Right atrium auricular region (tissue), 2 donors: ENCODE measurements at places on chromosomes 7 and 10. TPM values are rescaled to one million over a fixed set of nuclear protein-coding genes. Genes with fewer than 3 reads are reported as not detected.

DNA sequence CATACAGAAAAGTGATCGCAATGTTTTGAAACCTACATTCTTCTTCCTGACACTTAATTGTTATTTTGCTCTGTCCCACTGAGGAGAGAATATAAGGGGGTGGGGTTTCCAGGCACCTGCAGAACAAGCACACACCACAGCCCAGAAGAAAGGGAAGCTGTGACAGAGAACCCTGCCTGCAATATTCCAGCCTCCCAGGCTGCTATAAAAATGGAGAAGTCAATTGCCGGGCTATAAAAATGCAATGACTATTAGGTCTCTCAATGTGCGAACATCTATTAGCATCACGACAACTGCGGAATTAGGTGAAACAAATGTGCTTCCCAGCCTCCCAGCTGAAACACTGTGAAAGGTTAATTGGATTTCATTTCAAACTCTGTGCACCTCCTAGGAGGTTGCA lies 145.3 kb upstream of the FRMD4A start:
- H3K4me3 ChIP-seq, result no peak overlapping the region
- no peaks in the 10 kb centered on the region for H3K36me3 ChIP-seq
- H3K27ac ChIP-seq, result no peak overlapping the region
- no peak for DNase-seq
- no peaks in the 10 kb centered on the region for H3K4me1 ChIP-seq
- no peaks in the 10 kb centered on the region for H3K27me3 ChIP-seq

GRCh38 chr10:62669341-62669740 lies 135.2 kb upstream of the ADO start:
- no peaks in the 10 kb centered on the region for H3K4me1 ChIP-seq
- no peaks in the 10 kb centered on the region for H3K36me3 ChIP-seq
- no peak overlapping the region for H3K4me3 ChIP-seq
- DNase-seq, result no peak
- H3K27ac ChIP-seq, result no peak overlapping the region

GRCh38 chr10:124558339-124559321 lies 97.0 kb downstream of the LHPP start:
- no peaks in the 10 kb centered on the region for H3K36me3 ChIP-seq
- H3K27me3 ChIP-seq, result no peaks in the 10 kb centered on the region
- no peak for DNase-seq
- H3K27ac ChIP-seq, result peak overlapping the region; percentile 81
- peaks cover 36% of the 10 kb centered on the region for H3K4me1 ChIP-seq

DNA sequence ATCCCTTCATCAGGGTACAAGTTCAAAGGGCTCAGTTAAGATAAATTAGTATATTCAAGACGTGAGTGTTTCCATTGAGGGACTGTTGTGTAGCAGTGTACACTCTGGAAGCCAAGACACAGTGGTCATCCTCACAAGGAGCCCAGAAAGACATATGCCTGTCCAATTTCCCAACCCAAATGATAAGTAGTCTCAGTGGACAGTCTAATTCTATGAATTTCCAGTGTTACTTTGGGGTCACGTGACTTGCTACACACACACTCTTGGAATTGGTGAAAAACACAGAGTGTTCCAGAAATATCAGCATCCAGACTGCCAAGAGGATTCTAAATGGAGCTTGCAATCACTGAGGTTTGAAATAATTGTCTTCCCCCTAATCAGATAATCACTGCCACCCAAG lies 365.1 kb downstream of the WDR11 start:
- no peak overlapping the region for H3K27ac ChIP-seq
- H3K4me1 ChIP-seq, result no peaks in the 10 kb centered on the region
- no peak for DNase-seq
- H3K36me3 ChIP-seq, result no peaks in the 10 kb centered on the region

- no peaks in the 10 kb centered on the region for H3K27me3 ChIP-seq
- no peak for DNase-seq
- no peak overlapping the region for H3K4me3 ChIP-seq
- no peak overlapping the region for H3K27ac ChIP-seq
- peaks cover 10% of the 10 kb centered on the region for H3K4me1 ChIP-seq
These were observed 64.9 kb upstream of the WAPL start for GRCh38 chr10:86586516-86586915.

DNA sequence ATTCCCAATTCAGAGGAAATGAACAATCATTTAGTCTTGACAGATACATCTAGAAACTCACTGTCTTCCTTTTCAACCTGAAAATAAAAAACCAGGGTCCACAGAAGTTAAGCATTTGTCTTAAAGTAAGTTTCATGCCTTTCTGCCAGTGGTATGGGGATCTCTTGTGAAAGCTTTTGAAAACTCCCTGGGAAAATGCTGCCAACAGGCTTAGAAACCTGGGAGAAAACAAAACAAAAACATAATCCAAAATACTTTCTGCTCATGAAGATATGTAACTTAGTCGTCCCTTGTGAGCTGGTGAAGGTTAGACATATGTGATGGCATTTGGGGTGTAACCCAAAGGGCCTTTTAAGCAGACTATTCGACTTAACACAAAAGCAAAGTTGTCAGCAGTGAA lies 66.4 kb upstream of the ZNF438 start:
- no peaks in the 10 kb centered on the region for H3K36me3 ChIP-seq
- no peaks in the 10 kb centered on the region for H3K27me3 ChIP-seq
- no peak for DNase-seq

- no peaks in the 10 kb centered on the region for H3K4me1 ChIP-seq
- DNase-seq, result no peak
- H3K27me3 ChIP-seq, result no peaks in the 10 kb centered on the region
- H3K27ac ChIP-seq, result no peak overlapping the region
- no peaks in the 10 kb centered on the region for H3K36me3 ChIP-seq
These were observed 382.3 kb downstream of the DNAJB6 start for GRCh38 chr7:157719008-157719682.

DNA sequence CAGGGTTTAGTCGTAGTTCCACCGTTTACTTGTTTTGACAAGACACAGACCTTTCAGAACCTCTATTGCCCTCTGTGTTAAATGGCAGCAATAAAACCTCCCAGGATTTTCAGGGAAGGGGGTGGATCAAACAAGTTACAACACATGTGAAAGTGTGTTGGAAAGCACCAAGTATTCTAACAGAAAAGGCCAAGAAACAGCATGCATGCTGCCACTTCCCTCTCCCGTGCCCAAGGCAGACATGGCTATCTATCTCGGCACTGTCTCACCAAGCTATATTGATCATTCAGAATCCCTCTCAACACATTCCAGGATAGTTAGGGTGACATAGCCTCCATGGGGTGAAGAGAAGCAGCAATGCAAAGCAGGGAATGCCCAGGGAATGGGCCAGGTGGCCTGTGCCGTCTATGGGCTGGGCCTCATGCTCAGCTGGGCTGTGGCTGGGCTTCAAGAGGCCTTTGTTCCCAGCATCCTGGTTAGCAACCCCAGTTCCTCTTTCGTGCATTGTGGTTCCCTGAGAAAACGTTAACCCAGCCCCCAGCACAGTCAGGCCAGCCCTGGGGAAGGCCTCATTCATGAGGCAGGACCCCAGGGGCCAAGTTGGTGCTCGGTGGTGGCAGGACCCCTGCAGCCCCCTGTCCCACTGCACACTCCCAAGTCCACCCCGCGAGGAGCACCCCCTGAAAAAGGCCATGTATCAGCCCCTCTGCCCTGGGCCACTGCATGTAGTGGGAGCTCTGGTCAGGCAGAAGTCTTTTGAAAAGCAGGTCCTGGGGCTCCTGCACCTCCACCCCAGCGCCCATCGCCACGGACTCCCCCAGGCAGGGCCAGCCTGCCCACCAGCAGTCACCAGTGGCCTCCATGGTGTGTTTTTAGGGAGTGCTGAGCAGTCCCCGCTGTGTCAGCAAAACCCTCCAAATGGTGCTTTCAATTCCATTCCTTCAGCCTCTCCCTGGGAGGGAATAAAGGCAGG lies 25.5 kb downstream of the VSIR start:
- no peaks in the 10 kb centered on the region for H3K27me3 ChIP-seq
- H3K4me1 ChIP-seq, result no peaks in the 10 kb centered on the region

- peaks cover 50% of the 10 kb centered on the region for H3K36me3 ChIP-seq
- no peak overlapping the region for H3K4me3 ChIP-seq
- DNase-seq, result no peak
These were observed 15.8 kb upstream of the ZC3HAV1L start for GRCh38 chr7:139051655-139052054.

- H3K27me3 ChIP-seq, result no peaks in the 10 kb centered on the region
- no peaks in the 10 kb centered on the region for H3K4me1 ChIP-seq
- H3K36me3 ChIP-seq, result no peaks in the 10 kb centered on the region
- no peak for DNase-seq
These were observed 86.6 kb downstream of the ODAD2 start for GRCh38 chr10:27912231-27912630.

- H3K4me3 ChIP-seq, result no peak overlapping the region
- no peak for DNase-seq
- no peaks in the 10 kb centered on the region for H3K27me3 ChIP-seq
- H3K36me3 ChIP-seq, result no peaks in the 10 kb centered on the region
These were observed 65.5 kb downstream of the CPVL start for GRCh38 chr7:29080803-29081202.

DNA sequence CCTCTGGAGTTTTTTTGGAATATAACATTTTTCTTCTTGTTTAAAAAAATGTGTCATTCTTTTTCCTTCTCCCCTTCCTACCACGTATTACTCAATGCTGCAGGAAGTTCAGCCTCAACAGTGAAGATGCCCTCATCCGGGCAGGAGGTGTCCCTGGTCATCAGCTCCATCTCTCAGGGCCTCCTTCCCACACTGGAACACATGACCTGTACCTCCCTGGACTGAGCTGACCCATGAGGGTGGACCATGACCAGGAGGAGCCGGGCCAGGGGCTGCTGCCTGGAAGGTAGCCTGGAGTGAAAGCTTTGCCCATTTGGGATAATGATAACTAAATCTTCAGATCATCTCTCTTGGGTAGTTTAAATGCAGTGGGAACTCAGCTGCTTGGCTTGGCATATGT lies 316.5 kb upstream of the ZMIZ1 start:
- H3K4me3 ChIP-seq, result no peak overlapping the region
- no peak for DNase-seq
- no peaks in the 10 kb centered on the region for H3K36me3 ChIP-seq
- H3K27ac ChIP-seq, result no peak overlapping the region
- H3K27me3 ChIP-seq, result no peaks in the 10 kb centered on the region

DNA sequence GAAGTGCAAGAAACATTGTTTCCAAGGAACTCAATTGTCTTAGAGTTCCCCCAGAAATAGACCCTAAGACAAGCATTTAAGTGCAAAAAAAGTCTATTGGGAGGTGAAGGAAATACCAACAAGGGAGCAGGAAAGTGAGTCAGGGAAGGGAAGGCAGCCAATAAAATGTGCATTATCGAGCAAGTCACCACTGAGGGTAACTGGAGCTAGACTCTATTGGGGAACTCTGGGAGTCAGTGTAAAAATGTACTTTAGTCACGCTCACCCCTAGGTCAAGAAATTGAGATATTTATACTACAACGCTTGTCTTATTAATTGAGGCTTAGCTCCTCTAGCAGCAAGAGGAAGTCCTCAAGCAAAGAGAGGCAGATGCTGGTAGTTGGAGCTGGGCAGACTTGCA lies 137.7 kb downstream of the RTKN2 start:
- H3K4me1 ChIP-seq, result no peaks in the 10 kb centered on the region
- no peak overlapping the region for H3K4me3 ChIP-seq
- H3K27ac ChIP-seq, result peak overlapping the region; percentile 21
- H3K27me3 ChIP-seq, result no peaks in the 10 kb centered on the region
- DNase-seq, result no peak

DNA sequence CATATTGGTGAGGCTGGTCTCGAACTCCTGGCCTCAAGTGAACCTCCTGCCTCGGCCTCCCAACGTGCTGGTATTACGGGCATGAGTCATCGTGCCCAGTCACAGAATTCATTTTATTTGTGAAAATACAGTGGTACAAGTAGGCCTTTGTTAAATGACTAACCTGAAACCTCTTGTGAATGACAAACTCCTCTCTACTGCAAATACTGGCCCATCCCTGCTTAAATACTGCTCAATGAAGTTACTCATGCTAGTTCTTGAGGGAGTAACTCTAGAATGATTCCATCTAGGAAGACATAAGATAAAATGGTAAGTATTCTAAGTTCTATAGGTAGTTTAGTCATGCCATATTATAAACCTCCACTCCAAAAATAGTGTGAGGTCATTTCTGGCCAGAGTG lies 80.7 kb downstream of the UBE2H start:
- no peak overlapping the region for H3K4me3 ChIP-seq
- no peak for DNase-seq
- H3K27me3 ChIP-seq, result no peaks in the 10 kb centered on the region
- no peaks in the 10 kb centered on the region for H3K36me3 ChIP-seq

- no peaks in the 10 kb centered on the region for H3K36me3 ChIP-seq
- DNase-seq, result peak; percentile 100
- H3K4me1 ChIP-seq, result peaks cover 39% of the 10 kb centered on the region
- H3K4me3 ChIP-seq, result peak overlapping the region; percentile 78
- H3K27ac ChIP-seq, result peak overlapping the region; percentile 89
These were observed 3.2 kb upstream of the CREB5 start for GRCh38 chr7:28408960-28409715.

DNA sequence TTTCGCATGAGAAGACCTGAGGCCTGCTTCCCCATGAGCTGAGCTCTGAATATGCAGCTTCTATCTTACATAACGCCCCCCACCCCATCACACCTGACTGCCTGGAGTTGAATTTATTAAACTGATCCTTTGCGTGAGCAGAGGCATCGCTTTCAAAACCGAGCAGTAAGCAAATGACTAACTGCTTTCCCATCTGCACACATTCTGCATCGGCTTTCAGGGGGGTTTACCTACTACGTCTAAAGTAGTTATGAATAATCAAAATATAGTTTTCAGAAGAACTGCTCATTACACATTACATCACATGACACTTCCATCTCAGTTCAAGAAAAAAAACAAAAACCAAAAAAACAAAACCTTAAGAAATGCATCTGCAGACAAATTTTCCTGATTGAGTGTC lies 54.7 kb upstream of the EGR2 start:
- no peak overlapping the region for H3K4me3 ChIP-seq
- no peaks in the 10 kb centered on the region for H3K27me3 ChIP-seq
- no peaks in the 10 kb centered on the region for H3K36me3 ChIP-seq
- no peak for DNase-seq

Gene SHOC2
- 48.9 TPM for total RNA-seq

Gene KIF20B
- total RNA-seq, result 2.9 TPM

Gene C1GALT1
- total RNA-seq, result 21.1 TPM

Gene TEX36
- not detected for total RNA-seq

Gene PNLIPRP3
- not detected for total RNA-seq

Gene NKX1-2
- total RNA-seq, result not detected

Gene CPVL
- total RNA-seq, result 11.8 TPM

Gene PANK1
- 7.4 TPM for total RNA-seq

Gene MUC12
- not detected for total RNA-seq

Gene CALML5
- not detected for total RNA-seq

Gene CYP26C1
- total RNA-seq, result not detected

Gene OR2A12
- not detected for total RNA-seq

Gene ADGRA1
- 0.51 TPM for total RNA-seq

Gene CNPY1
- total RNA-seq, result not detected

Gene SMO
- total RNA-seq, result 9.9 TPM

Gene ITIH5
- total RNA-seq, result 3.1 TPM

Gene FKBP6
- total RNA-seq, result not detected
